ENCODE measurements at places on chromosomes 16 and 17.

DNA sequence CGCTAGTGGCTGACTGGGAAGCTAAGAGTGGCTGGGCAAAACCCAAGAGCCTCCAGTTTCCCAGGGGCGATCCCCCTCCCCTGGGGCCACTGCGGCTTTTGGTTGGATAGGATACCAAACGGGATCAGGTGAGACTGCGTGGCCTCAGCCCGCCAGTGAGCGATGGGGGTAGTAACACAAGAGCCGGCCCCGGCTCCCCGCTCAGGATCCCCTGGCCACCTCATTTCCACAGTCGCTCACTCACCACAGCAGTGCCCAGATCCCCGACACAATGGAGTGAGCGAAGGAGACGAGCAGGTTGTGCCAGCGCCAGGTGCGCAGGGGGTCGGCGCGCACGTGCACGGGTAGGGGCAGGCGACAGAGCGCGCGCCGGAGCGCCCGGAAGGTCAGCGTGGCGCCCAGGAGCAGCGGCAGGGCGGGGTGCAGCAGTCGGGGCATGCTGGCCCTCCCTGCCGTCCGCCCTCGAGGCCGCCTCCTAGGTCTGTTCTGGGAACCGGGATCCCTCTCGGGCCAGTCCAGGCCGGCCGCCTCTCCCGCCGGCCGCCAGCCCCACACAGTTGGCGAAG lies 290 bp downstream of the TLCD1 start:
- DNase-seq: peak; percentile 70

GRCh38 chr16:86964796-86965241 lies 352.4 kb downstream of the C16orf95 start:
- no peak for DNase-seq

GRCh38 chr17:948284-948852 lies 31.2 kb downstream of the NXN start:
- no peak for DNase-seq

GRCh38 chr17:20028443-20028842 lies 19.3 kb downstream of the SPECC1 start:
- DNase-seq: no peak

DNA sequence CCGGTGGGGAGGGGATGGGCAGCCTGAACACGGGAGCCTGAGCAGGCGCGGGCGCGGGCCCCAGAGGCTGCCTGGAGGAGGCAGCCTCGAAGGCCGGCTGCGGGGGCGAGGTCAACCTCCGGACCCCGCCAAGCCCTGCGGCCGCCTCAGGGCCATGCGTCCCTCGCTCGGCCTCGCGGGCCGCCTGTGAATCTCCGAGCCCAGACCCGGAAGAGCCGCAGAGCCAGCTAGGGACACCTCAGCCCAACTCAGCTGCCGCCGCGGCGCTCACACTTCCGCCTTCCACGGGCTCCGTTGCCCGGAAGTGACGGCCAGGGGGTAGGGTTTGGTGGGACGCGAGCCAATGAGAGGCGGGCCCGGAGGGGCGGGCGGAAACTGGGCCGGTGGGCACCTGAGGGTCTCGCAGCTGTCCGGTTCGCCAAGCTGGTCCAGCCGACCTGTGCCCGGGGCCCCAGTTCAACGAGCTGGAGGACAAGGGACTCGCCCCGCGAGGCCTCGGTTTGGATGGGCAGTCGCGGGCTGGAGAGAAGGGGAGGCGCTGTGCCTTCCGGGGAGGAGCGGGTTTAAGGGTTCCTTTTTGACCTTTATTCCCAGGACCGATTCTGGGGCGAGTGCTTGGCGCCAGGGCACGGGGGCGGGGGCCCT lies at the start of gene SLC38A10:
SLC38A10 (minus strand) TSS at position 277 of the 645 bp plus-strand sequence. CDS start 386 bp downstream, outside the sequence.
- DNase-seq: peak; percentile 80

DNA sequence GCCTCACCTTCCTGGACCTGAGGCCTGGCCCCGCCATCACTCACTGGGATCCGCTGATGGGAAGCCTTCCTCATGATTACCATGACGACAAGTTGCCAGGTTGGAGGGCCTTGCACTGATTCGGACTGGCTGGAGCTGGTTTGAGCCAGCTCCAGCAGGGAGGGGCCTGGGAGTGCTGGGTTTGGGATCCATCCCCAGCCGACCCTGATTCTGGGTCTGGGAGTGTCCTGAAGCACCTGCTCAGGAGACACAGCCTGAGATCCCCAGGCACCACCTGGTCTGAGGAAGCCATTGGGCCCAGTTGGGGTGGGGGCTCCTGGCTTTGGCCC lies 5.9 kb upstream of the BAIAP3 start:
- no peak for DNase-seq

DNA sequence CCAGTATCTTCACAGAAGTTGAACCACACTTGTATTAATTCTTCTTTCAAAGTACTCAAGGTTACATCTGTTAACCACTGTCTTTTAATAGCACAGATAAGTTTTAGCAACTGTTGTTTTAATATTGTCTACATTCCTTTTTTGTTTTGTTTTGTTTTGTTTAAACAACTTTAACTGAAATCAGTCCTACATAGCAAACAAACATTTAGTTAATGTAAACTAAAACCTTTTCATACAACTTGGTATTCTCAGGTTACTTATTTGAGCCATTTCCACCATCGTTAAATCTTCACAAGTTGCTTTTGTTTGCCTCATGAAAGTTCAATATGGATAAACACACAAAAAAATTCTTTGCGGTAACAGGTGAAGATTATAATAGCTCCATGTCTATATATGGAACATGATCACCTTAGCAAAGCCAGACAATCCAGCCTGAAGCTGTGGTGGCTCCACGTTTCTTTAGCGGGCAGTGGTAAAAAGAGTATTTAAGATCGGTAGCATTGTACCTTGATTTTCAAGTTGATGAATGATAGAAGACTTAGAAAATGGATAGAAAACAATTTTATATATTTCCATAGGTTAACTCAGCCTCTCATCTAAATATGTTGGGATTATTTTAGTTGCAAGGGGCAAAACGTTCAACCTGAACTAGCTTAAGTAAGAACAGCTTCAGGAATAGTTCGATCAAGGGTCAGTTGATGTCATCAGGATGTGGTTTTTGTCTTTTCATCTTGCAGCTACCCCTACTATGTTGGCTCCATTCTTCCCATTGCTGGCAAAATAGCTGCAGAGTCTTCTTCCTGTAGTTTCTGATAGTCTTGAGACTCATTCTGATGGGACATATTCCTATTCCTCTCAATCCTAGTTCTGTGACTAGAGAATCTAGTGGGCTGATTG lies 182.8 kb downstream of the FTO start:
- no peak for DNase-seq

DNA sequence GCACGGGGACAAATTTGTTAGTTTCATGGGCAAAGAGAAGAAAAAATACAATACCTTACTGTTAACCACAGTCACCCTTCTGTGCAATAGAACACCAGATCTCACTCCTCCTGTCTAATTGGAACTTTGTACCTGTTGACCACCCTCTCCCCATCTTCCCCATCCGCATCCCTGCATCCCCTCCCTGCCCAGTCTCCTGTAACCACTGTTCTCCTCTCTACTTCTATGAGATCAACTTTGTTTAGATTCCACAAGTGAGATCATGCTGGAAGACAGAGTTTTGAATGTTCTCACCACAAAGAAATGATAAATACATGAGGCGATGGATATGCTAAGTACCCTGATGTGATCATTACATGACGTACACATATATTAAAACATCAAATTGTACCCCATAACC lies 47.7 kb downstream of the CLEC16A start:
- no peak for DNase-seq

- DNase-seq: no peak
Observed at GRCh38 chr16:3645504-3646347, 8.8 kb upstream of the DNASE1 start.

GRCh38 chr17:3748576-3748975 lies 24.9 kb downstream of the HASPIN start:
- DNase-seq: no peak

- no peak for DNase-seq
Observed at GRCh38 chr17:33653399-33653788, 360.3 kb upstream of the ASIC2 start.

DNA sequence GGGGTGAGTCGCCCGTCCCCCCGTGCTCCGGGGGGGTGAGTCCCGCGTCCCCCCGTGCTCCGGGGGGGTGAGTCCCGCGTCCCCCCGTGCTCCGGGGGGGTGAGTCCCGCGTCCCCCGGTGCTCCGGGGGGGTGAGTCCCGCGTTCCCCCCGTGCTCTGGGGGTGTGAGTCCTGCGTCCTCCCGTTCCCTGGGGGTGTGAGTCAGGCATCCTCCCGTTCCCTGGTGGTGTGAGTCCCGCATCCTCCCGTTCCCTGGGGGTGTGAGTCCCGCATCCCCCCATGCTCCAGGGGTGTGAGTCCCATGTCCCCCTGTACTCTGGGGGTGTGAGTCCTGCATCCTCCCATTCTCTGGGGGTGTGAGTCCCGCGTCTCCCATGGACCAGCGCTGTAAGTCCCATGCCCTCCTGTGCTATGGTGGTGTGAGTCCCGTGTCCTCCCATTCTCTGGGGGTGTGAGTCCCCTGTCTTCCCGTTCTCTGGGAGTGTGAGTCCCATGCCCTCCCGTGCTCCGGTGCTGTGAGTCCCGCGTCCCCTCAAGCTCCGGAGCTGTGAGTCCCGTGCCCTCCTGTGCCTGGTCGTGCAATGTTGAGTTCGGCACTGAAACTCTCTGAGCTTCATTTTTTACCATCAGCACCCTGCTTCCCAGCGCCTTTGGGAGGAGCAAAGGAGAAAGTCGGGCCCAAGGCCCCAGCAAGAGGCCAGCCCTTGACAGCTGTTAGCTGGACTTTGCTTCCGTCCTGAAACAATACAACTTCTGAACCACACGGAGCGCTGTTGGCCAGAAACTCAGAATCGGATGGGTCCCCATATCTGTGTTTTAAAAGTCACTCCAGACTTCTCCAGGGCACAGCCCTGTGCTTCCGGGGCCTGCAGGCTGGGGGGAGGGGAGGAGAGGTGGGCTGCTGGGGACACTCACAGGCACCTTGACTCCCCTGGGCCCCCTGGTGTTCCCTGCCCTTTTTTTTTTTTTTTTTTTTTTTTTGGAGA lies 11.5 kb upstream of the ZC3H18 start:
- peak; percentile 28 for DNase-seq

GRCh38 chr17:66939461-66940114 lies 24.9 kb upstream of the CACNG4 start:
- DNase-seq: no peak

- DNase-seq: no peak
Observed at GRCh38 chr16:30024451-30024850, 1.5 kb downstream of the C16orf92 start.

GRCh38 chr16:1525871-1526607 lies 7.4 kb upstream of the TMEM204 start:
- DNase-seq: no peak

- no peak for DNase-seq
Observed at GRCh38 chr17:63311416-63311937, 134.6 kb downstream of the CYB561 start.

GRCh38 chr16:11334831-11335404 lies 10.3 kb upstream of the RMI2 start:
- DNase-seq: no peak

DNA sequence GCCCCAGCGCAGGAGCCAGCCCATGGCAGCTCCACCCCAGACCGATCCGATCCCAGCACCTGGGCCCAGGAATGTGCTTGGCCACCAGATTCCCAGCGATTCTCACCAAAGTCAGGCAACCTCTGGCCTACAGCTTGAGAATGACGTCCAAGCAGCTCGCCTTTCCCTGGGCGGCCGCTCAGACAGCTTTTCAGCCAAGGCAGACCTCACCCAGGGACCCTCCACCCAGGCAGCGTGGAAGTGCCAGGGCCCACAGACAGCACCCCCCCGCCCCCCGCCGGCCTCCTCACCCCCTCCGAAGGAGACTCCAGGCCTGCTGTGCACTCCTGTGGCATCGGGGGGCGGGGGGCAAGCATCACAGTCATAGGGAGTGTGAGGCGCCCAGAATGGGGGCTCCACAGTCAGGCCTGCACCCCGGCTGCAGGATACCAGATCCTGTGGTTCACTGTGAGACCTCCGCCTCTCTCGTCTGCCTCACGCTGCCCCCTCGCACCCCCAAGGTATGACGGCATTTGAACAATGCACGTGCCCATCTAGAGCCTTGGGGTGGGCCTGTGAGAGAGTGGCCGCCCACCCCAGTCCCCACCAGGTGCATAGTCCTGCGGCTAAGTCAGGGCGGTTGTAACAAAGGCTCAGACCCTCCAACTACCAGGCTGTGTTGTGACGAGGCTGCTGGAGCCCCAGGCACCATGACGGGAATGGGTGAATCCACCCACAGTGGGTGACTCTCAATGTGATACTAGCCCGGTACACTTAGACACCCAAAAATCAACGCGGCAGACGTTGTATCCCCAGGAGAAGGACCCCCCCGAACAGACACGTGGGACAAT lies 6.0 kb downstream of the CEP295NL start:
- DNase-seq: no peak

- no peak for DNase-seq
Observed at GRCh38 chr17:74954665-74955421, 17.7 kb downstream of the HID1 start.

GRCh38 chr16:68005786-68006286 lies 6.6 kb upstream of the DPEP2 start:
- no peak for DNase-seq

DNA sequence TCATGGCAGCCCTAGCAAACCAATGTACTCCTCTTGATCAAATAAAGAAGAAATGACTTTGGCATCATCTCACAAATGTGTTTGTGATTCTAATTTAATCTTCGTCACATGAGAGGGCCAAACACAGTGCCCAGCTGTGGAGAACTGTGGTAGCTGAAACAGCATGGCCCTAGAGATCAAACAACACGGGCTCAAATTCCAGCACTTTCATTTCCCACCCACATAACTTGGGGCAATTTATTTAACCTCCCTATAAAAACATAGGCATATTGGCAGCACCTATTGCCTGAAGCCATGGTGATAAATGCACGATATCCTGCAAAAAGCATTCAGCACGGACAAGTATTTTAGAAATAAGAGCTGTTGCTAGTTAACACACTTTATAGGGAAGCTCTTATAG lies 2.5 kb downstream of the ACSM1 start:
- DNase-seq: no peak

GRCh38 chr17:18163547-18163946 lies 20.1 kb upstream of the ALKBH5 start:
- DNase-seq: no peak

DNA sequence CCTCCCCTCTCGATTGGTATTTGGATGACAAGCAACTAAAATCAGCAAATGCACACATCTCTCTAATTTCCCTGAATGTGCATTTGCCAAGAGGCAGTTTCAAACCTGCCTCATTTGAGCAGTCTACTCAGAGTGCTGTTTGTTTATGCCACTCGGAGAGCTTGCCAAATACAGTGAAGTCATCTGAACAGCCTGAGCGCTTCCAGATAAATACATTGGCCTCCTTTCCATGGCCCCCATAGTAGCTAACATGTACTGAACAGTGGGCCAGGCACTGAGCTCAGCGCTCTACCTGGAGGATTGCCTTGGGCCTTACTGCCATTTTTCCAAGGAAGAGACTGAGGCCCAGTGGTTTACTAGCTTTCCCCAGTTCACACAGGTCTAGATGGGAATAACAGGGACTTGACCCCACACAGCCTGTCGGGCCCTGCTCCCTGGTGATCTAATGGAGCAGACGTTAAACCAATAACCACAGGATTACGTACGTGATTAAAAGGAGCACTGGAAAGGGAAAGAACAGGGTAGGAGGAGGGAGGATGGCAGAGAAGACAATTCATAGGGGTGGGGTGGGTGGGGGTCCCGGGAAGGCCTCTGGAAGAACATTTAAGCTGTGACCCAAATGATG lies 18.7 kb upstream of the ANKRD40CL start:
- DNase-seq: peak; percentile 38
